Left ventricle myocardium superior (tissue), 1 donor: ENCODE measurements at places on chromosomes 7 and 10. TPM values are rescaled to one million over a fixed set of nuclear protein-coding genes. Genes with fewer than 3 reads are reported as not detected.

Gene PTPRN2
- total RNA-seq = 1.3 TPM

Gene DLX6
- not detected for total RNA-seq

Gene RASSF4
- total RNA-seq = 93.5 TPM

Gene MUC3A
- 0.57 TPM for total RNA-seq

Gene WIPF3
- 6.2 TPM for total RNA-seq

Gene OR13A1
- total RNA-seq = not detected

Gene PYROXD2
- total RNA-seq = 11.6 TPM

Gene EGFR
- total RNA-seq = 11.2 TPM

Gene ERV3-1
- 5.8 TPM for total RNA-seq

Gene AFAP1L2
- 4.5 TPM for total RNA-seq

DNA sequence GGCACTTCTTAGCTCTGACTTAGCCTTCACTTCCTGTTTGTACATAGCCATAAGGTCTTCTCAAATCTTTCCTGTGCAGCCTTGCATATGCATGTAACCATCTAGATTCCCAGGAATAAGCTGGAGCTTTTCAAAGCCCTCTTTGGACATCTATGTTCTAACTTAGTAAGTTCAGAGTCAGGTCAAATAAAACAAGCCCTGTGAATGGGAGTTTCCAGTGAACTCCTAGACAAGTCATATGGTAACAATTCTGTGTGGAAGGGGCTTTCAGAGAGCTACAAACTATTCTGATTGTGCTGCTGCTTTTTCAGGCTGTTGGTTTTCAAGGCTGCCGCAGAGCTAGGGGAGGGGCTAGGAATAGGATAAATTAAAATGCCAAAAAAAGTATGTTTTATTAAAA lies 208.4 kb upstream of the AKR1E2 start:
- no peak for DNase-seq

GRCh38 chr7:37796138-37796775 lies 52.1 kb upstream of the NME8 start:
- DNase-seq = no peak

DNA sequence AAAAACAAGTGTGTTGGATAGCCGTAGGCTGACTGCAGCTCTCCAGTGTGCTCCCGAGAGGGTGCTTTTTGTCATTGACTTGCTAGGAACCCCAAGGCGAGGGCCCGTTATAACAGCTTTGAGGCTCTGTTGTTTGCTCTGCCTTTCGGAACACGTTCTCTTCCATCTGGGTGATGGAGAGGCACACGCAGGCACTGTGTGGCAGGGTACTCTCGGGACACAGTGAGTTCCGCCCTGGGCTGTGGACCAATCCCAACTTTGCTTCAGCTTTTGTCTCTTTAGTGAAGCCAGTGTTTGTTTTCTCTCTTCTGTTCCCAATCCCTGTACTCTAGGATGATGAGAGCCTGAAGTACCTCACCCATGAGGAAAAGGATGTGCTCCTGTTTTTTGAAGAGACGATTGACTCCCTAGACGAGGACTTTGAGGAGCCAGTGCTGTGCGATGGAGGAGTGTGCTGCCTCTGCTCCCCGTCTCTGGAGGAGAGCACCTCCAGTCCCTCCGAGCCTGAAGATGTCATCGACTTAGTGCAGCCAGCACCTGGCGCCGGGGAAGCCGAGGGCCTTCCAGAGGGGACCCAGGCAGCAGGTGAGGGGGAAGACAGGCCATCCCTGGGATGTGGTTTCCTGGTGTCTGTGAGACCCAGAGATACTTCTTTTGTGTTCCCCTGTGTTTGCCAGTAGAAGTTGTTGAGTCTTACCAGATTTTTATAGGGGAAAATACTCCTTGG lies 43.2 kb downstream of the PROSER2 start:
- no peak for DNase-seq

DNA sequence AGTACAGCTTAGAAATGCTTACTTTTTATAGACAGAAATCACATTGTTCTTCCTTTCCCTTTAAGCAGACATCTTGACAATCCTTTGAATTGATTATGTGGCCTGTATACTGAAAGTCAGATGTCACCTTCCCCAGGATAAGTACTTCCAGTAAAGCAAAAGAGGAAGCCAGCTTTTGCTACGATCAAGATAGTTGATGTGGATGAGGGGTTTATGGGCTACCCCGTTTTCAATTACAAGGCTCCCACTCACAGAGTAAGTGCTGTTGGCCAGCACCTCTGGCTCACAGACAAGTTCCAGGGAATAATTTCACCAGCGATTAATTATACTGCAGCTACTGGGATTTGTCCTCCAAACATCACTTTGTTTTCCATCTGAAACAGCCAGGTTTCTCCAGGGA lies 95.1 kb upstream of the SAMD8 start:
- no peak for DNase-seq

- no peak for DNase-seq
Observed at GRCh38 chr10:96627292-96627691, 40.5 kb upstream of the TM9SF3 start.

DNA sequence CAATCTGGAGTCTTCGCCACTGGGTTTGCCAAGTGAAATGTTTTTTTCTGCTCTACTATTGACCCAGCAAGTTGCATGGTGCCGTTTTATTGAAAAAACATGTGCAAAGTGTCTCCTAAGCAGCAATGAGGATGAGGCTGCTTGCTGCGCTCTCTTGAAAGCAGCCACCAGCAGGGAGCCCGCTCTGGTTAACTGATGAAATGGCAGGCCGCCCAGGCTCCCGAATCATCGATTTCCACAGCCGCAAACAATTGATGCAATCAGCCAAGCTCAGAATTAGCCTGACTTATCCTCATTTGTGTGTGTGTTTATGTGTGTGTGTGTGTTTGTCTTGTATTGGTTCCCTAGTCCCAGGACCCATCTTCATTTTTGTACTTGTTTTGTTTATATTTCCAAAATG lies 22.2 kb upstream of the LYZL1 start:
- DNase-seq = no peak

DNA sequence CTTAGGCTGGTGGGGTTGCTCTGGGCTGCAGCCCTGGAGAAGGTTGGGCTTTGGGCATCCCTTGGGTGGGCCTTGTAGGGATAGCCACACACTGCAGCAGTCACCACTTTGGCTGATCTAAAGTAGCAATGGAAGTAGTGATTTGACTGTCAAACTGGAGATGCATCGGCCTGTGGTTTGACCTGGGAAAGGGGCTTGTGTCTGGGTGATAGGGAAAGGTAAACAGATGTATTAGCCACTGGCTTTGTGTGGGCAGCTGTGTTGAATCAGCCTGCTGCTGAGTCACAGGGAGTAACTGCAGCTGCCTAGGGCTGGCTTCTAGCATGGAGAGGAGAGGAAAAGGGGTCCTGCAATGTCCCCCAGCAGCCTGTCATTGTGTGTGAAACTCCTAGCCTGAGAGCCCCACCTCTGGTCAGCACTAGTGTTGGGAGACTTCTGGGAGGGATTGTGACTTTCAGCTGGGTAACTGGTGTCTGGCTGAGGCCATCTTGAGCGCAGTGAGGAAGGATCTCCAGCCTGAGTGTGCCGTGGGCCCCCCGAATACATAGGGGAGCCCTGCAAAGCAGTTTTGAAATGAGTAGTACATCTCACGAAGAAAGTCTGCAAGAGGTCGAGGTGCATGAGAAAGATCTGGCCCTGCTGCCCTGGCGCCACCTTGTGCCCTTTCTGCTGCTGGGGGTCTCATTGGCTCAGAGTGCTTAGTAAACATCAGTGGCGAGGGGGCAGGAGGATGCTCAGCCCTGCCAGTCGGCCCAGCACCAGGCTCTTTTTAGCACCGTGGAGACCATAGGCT lies 117.3 kb downstream of the FANK1 start:
- no peak for DNase-seq

DNA sequence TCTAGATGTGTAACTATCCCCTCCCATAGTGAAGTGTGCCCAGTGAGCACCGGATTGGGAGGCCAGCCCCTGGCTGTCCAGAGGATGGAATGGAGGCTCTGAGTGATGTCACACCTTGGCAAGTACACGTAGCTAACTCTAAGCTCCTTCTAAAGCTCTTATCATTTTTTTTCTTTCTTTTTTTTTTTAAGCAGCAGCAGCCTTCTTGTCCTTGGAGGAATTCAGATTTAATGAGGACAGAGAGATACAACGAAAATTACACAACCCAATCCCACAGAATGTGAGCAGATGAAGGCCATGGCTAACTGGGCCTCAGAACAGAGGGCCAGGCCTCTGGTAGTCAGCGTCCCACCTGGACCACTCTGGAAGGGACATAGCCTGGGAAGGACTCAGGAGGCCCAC lies 11.3 kb downstream of the TNS3 start:
- peak; percentile 62 for DNase-seq

- DNase-seq = peak; percentile 48
Observed at GRCh38 chr7:44131173-44132029, 8.1 kb upstream of the POLD2 start.

DNA sequence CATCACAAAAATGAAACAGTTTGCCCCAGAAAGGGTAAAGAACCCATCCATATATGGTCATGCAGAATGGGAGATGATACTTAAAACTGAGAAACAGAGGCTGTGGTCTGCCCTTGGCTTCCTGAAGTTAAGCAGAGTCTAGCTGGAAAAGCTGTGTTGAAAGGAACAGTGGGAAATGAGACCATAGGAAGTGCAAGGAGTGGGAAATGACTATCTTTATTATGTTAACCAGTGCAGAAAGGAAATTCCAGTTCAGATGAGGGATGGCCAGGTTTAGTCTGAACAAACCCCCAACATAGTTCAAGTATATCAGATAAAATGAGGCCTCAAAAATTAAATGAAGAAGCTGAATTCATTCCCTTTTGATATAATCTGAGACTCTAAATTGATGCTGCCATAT lies 112.2 kb upstream of the TARP start:
- DNase-seq = no peak

GRCh38 chr7:70380421-70381015 lies 751.4 kb upstream of the GALNT17 start:
- peak; percentile 52 for DNase-seq

- peak; percentile 67 for DNase-seq
Observed at GRCh38 chr10:133278577-133279265, 2.1 kb upstream of the ADAM8 start.

DNA sequence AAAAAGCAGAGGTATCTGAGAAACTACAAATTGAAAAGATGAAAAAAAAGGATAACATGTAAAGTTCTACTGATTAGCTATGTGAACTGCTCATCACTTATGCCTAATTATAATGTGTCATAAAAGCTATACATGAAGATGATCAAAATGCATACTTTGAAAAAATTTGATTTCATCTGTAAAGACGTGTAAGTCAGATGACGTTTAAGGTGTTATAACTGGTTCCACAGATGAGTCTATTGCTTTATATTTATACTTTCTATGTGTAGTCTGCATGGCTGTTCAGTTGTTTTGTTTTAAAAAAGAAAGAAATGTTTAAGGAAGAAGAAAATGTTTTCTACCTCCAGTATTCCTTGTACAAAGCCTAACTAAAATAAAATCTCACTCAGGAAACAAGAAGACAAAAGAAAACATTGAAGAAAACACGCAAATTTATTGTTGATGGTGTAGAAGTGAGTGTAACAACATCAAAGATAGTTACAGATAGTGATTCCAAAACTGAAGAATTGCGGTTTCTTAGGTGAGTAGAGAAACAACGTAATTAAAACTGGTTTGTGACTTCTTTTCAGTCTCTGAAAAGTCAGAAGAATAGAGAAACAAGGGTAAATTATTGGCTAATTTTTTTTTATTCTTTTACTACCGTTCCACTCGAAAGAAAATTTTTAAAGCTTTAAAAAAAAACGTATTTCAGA lies 38.4 kb downstream of the SLK start:
- DNase-seq = no peak

DNA sequence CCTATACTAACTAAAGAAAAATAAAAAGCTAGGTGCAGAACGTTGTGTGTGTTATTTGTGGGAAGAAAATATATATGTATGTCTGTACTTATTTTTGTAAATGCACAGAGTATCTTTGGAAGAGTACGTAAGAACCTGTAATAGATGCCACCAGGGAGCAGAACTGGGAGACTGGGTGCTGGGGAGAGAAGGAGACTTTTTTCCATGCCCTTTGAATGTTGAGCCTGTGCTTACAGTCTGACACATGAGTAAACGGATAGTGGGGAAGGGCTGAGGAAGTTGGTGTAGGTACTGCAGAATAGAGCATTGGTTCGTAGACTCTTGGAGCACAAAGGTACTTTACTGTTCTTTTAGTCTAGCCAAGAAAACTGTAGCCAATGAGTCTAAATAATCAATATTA lies 1.3 kb upstream of the SCRN1 start:
- no peak for DNase-seq

DNA sequence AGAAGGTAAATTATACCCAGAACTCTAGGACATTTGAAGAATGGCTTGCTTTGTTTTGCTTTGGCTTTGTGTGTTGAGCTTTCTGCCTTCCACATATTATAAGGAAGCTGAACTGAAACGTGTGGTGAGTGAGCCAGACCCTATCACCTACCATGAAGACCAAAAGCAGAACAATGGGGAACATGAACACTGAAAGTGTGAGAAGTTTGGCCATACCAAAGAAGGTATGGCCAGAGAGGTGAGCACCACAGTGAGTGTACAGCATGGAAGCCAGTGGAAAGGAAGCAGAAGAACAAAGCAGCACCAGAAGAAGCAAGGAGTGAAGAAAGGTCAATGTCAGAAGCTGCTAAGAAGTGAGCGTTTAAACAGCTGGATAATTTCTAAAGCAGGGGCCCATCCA lies 59.7 kb upstream of the CCDC71L start:
- DNase-seq = no peak

GRCh38 chr7:141519623-141520022 lies 31.6 kb upstream of the AGK start:
- DNase-seq = no peak

- no peak for DNase-seq
Observed at GRCh38 chr7:38659931-38660330, 28.8 kb upstream of the AMPH start.

DNA sequence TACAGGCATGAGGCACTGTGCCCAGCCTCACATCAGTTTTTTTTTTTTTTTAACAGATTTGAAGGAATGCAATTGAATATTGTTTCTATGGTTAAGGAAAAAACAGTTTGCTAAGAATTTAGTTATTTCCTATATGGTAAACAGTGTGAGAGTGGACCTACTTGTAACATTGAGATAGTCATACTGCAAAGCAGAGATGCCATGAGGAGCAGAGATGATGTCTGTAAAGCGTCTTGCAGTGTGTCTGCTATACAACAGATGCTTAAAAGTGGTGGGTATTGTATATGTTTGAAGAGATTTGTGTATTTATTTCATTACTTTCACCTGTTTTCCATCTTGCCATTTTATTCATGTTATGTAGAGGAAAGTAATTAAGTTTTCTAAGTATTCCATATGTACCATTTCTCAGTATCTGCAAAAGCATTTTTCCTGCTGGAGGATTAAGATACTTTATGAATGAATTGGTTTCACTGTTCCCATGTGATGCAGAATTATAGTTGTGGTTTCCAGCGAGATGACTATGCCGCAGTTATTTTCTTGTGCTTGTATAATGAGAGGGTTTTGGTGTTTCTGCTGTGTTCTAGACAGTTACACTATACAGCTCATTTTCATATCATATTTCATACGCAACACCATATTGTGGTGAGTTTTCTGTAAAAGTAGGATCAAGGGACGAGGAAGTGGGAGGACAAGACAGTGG lies 26.6 kb downstream of the TET1 start:
- DNase-seq = no peak
